ENCODE measurements at places on chromosomes 1 and 21.

GRCh38 chr1:201930803-201931202 is 15.5 kb downstream of the LMOD1 start:
- DNase-seq = no peak

DNA sequence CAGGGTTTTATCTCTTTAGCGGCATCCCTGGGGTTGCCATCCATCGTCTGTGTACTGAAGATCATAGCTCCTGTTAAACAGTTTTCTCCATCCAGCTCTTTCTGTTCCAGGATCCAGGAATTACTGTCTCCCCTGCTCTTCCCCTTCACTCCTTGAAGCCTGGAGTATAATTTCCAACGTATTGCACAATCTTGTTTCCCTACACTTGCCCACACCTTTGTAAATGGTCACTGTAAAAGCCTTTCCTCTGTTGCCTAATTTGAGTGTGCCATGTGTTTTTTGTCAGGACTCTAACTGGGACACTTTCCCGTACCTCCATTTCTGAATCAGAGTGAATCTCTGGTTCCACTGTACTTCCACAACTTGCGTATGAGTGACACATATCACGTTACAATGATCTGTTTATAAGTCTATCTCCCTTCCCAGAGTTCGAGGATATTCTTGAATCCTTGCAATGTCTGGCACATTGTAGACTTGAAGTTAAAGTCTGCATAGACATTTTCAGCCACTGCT is 199.6 kb upstream of the SNX7 start:
- DNase-seq = no peak

GRCh38 chr1:171674431-171675405 is 22.2 kb upstream of the MYOC start:
- DNase-seq = no peak

- no peak for DNase-seq
These were observed 65.7 kb upstream of the FCGR2A start for GRCh38 chr1:161439280-161440232.

GRCh38 chr1:205144046-205144720 is 22.4 kb upstream of the RBBP5 start:
- no peak for DNase-seq

- DNase-seq = no peak
These were observed 130.7 kb upstream of the BMP8A start for GRCh38 chr1:39360731-39361130.

GRCh38 chr1:42947117-42947516 is 11.6 kb downstream of the SLC2A1 start:
- DNase-seq = no peak

DNA sequence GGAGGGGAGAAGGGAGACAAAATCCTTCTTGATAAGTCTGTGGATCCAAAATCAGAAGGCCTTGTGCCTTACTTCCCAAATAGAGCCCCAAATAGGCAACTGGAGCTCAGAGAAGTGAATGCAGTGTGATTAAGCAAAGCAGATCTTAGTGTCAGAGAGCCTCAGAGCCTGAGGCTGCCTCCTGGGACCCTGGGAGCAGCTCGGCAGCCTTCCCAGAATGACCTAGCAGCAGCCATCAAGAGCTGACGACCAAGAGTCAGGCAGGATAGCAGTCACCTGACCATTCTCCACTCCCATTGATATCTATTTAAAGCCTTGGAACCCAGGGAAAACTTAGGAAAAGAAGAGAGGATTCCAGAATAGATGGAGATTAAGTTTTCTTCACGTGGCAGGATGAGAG is 78.0 kb upstream of the SMYD2 start:
- no peak for DNase-seq

DNA sequence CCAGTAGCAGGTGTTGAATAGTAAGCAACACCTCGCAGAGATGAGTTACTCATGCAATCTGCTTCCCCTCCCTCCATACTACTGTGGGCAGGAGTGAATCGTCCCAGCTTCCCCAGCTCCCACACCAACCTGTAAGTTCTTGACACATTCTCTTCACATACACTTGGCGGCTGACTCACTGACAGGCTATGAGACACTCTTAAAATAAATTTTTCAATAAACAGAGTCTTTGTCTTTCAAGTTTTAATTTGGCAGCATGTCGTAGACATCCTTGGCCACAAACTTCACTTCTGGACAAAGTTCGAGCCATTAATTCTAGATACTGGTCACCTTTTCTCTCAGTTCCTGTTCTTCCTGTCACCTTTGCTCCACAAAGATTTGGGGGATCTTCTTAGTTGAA is 290.7 kb downstream of the TM2D1 start:
- no peak for DNase-seq

- no peak for DNase-seq
These were observed 8.5 kb upstream of the GNB1 start for GRCh38 chr1:1899266-1899966.

DNA sequence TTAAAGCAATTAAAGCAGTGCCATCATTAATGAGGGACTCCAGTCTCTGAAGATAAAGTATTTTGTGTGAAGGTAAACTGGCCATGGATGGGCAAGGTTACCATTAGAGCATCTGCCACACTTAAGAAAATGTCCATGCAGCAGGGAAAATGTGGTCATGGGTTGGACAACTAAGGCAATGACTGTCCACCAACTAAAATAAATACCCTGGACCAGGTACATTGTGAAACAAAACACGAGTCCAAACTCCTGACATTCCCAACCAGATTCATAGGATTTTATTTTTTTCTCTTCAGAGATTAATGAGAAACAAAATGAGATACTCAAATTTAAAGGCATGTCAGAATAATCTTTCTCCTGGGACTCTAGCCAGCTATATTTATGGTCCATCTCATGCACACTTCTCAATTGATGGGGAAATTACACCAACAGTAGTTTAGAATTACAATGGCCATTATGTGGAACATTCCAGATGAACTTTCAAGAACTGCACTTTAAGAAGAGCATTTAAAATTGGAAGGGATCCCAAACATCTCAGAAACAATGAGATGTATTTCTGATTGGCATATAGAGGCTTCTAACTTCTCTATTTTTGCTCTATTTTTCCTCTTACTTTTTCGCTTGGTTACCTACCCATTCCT is 8.1 kb downstream of the GBP7 start:
- DNase-seq = no peak

GRCh38 chr1:168613691-168614231 is 37.4 kb downstream of the XCL1 start:
- DNase-seq = no peak

DNA sequence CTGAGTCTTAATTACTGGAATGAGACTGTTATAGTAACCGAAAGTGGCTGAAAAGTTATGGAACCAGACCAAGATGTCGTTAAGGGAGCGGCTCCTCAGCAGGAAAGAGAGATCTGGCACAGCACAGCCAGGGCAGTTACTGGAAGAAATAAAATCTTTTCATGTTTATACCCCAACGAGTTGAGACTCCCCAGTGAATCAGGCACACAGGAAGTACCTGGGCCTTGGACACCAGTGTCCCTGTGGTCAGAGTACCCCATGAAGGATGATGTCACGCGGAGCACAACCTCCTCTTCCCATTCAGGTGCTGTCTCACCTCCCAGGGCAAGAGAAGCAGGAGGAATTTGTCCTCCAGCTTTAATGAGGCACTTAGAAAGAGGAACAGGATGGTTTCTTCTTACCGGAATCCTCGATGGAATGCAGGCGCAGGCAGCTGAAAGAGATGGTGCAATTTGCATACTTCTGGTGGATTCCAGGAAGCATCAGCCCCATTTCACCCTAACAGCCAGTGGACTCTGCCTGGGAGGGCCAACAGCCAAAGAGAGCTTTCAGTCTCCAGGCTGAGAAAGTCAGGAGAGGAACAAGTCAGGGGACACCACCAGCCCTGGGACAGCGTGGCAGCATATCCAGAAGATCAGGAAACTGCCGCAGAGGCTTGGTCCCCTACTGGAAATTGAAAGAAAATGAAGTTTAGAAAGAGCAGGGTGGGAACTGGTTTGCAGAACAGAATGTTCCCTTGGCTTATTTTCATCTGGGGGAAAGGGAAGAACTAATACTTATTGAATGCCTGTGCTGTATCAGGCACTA is 35.9 kb upstream of the CTTNBP2NL start:
- DNase-seq = no peak

DNA sequence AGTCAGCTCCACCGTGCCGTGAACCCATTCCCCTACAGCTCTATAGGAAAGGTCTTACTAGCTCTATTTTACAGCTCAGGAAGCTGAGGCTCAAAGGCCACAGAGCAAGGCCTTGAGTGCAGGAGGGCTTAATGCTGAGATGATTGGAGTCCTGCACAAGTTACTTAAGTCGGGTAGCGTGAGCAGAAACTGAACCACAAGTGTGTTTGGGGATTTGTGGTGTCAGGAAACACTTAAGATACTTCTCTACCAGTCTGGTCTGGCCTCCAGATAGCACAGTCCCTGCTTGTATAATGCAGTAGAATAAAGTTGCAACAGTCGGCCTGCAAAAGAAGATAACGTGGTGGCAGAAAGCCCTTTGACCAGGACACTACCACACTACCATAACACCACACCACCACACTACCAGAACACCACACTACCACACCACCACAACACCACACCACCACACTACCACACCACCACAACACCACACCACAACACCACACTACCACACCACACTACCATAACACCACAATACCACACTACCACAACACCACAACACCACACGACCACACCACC is 118.1 kb downstream of the SPSB1 start:
- no peak for DNase-seq

DNA sequence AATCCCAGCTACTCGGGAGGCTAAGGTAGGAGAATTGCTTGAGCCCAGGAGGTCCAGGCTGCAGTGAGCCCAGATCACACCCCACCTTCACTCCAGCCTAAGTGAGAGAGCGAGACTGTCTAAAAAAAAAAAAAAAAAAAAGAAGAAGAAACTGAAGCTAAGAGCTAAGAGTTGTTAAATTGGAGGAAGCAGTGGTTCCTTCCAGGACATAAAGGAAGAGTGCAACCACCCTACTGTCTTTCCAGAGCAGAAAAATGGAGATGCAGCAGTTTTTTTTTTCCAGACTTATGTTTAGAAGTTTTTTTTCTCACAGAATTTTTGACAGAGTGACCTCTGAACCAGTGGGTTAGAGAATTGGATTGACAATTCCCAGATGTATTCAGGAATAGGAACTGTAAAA is 88.7 kb downstream of the HLX start:
- DNase-seq = no peak

DNA sequence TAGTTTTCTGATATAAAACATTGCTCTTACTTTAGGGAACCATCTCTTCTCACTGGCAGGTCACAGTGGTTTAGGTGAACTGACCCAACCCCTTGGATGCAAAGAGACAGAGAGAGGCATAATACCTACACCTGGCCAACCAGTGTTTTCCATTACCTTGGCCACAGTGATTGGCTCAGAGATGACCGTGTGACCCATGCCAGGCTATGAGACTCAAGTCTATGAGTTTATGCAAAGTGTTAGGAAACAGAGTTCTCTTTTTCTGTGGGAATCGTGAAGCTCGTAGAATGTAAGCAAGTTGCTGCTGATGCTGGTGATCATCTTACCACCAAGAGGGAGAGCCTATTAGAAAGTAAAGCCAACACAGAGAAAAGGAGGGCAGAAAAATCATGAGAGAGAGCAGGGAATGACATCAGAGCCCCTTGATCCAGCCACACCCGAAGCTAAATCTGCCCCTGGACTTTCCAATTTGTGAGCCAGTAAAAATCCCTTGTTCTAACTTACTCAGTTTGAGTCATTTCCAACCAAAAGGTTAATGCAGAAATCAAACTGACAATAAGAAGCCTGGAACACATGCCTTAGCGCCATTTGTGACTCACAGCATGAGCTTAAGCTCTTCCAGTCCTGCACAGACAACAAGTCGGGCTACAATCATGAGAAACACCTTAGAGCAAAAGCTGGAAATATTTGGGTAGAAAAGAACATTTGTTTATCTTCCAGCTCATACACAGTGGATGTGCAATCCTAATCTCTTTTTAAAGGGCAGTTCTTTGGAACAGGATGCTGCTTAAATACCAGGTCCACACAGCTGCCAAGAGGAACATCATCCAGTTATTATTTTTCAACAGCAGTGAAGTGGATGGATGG is 81.3 kb upstream of the KAZN start:
- no peak for DNase-seq

DNA sequence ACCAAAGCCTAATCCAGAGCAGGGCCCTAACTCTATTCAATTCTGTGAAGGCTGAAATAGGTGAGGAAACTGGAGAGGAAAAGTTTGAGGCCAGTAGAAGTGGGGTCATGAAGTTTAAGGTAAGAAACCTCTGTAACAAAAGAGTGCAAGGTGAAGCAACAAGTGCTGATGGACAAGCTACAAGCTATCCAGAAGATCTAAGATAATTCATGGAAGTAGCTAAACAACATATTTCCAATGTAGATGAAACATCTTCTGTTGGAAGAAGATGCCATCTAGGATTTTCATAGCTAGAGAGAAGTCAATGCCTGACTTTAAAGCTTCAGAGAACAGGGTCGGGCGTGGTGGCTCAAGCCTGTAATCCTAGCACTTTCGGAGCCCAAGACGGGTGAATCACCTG is 217.6 kb downstream of the GREM2 start:
- DNase-seq = no peak

GRCh38 chr1:184455786-184456185 is 69.0 kb downstream of the C1orf21 start:
- no peak for DNase-seq

DNA sequence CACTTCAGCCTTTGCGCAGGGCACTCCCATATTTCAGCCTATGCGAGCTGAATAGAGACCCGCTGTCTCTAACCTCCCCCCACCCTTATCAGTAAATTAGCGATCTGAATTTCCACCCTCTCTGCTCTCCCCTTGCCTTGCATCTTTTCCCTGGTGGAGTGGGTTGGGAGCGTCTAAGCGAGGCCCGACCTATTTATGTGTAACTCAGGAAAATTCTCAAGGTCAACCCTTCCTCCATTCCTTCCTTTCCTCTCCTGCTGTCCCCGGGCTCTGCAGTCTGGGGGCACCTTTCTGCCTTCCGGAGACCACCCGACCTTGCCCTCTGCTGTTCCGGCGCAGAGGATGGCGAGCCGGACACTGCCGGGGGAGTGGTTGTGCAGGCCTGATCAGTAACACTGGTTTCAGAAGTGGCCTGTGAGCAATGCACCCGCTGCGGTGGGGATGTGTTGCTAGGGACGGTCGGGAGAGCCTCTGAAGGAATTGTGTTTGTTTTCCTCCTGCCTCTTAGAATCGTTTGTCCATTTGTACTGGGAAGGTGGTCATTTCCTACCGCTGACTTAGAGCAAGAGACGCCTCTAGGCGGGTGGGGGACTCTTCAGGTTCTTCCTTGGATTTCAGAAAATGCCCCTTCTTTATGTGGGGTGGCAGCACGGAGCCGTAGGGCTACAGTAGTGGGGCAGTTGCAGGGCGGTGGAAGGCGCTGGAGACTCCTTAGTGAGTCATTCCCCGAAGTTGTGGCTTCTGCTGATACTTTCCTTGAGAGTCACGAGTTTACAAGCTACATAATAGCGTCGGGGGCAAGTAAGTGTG is 513 bp downstream of the MGST3 start:
- DNase-seq = no peak

- no peak for DNase-seq
These were observed 1.4 kb upstream of the TNFRSF14 start for GRCh38 chr1:2554621-2555387.

DNA sequence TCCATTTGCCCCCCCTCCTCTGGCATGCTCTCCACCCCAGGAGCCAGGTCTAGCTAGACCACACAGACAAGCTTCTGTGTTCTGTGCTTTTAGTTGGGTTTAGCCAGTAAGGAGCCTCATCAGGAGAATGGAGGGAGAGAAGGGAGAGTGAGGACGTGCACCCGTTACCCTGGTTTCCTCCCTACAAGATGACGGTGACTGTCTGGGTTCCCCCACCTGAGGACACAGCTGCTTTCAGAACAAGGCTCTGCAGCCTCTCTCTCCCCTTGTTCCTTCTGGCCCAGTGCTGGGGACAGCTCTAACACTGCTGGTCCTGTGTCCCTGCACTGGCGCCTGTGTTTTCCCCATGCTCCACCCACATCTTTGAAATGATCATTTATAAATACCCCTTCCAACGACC is 184.4 kb upstream of the GALNT2 start:
- no peak for DNase-seq

Measured in caudate nucleus (tissue), 63 donors.